Stimulated activated CD8-positive, alpha-beta memory T cell treated with anti-CD3 and anti-CD28 coated beads, Interleukin-2, amount 100 ng/mL, for 1 hour (primary cell): ENCODE measurements at places on chromosomes 1 and 21.

GRCh38 chr1:161096015-161096414 is 2.1 kb upstream of the KLHDC9 start:
- no peak for DNase-seq

DNA sequence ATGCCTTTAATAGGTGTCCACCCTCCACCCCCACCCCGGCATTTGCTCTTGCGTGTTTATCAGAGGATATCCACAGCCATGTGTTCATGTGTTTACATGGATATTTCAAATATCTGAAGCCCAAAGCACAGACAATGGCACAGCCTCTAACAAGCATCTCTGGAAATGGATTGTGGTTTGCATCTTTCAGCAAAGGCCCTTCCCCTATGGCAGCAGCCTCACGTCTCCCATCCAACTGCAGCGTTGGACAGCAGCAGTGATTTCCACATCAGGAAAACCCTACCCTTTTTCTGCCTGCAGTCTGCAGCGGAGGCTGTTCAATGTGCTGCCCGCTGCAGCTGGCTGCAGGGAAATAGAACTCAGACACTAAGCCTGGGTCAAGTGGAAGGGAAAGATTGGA is 1.6 kb downstream of the RASSF5 start:
- no peak for DNase-seq

DNA sequence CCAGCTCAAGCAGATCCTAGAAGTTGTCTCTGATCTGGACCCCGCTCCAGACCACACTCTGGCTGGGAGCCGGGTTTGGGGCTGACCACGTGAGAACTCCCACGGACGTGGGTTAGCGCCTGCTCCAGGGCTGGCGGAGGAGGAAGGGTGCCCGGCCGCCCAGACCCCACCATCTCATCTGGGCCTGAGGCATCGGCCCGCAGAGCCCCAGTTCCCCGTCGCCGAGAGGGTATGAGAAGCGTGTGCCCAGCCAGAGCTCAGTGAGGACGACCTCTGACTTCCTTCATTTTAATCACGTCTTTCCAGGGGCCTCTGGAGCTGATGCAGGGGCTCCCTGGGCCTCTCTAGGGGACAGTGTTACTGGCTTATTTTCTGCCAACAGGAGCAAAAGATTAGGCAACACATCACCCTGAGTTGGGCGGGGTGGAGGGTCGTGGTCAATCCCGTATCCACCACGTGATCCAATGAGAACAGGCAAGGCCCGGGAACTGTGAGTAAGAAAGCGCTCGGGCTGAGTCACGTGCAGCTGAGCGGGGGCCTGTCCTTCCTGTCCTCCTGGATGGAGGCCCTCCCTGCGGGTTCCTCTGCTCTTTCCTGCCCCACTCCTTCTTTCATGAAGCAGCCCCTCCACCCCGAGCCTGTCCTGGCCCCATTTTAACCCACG is 81.1 kb downstream of the SIK1 start:
- no peak for DNase-seq

DNA sequence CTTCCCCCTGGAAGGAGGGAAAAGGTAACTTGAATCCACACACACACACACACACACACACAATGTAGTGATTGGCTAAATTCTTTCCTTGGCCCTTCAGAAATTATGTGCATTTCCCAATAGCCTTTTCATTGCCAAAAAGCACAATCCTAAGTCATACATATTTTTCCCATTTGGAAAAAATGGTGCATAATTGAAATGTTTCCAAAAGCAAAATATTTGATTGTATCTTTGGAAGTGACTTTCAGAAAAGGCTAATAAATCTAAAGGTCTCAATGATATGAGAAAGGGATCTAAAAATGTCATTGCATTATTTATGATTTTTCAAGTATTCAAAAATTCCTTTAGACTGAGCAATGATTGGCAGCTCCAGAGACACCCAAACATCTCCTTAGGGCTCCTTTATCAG is 43.5 kb upstream of the NEK7 start:
- DNase-seq: no peak

DNA sequence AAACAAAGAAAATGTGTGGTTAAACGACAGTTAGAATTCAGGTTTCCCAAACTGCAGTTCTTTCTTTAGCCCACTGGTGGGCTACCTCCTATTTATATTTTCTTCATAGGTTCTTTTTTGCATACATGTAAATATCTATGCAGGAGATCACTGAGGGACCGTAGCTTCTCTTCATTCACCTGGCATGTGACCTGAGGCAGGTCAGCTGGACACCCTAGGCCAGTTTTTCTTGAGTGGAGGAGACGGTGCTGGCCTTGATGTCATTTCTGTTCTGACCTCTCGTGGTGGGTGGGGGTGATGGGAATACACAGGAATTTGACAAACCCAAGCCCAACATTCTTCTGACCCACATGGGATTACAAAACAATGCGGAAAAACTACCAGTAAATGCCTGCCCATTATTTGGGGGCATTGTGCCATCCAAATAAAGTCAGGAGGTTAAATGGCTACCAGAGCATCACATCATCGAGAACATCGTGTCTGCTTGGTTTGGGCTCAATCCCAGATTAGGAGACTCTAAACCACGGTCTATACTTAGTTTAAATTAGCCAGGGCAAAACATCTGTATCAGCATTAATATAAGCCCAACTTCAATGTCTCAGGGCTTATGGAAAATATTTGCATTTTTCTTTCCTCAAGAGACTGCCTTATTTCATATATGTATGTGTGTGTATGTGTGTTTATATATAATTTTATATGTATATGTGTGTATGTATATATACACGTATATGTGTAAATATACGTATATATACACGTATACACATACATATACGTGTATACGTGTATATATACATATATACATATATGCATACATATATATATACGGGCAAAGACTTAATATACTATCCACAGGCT is 7.4 kb upstream of the IRF2BP2 start:
- DNase-seq: no peak

- DNase-seq: peak; percentile 84
These were observed at the start of gene TMEM63A for GRCh38 chr1:225881959-225882693. TMEM63A (minus strand) TSS chr1:225882380; CDS start chr1:225877580, 4,800 bp downstream.

DNA sequence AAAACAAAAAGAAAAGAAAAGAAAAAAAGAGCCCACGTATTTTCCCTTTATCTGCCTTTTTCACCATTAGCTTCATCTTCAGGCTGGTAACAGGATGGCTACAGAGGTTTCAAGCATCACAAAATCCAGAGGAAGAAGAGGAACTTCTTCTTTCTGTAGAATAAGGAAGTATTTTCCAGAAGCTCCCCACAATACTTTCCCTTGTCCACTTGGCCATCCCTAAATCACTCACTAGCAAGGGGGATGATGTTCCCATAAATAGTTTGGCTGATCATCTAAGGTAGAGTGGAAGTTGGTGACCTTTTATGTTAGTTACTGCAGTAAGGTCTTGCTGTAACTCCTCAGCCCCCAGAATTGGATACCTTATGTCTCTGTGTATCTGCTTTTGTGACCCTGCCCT is 45.1 kb upstream of the RNF11 start:
- DNase-seq: no peak

DNA sequence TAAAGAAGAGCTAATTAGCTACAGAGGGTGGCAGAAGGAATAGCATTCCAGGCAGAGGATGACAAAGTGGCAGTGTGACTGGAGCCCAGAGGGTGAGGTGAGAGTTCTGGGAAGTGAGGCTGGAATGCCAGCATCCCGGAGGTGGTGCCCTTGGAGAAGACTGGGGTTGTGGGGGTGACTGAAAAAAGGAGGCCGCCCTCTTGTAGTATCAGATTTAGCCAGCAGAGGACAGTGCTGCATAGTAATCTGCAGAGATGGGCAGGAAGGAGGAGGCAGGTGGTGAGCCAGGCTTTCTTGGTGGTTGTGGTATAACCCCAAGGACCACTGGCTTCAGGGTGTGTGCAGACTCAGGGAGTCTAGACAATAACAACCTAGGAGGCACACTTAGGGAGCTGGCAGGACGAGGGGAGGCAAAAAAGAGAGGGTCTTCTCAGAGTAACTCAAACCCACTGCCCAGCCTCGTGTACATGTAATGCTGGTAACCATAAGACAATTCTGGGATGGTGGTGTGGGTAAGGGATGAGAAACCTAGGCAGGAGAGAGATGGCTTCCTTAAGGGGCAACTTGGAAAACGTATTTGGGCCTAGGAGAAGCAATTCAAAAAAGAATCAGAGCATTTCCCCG is 30.5 kb downstream of the MROH7 start:
- peak; percentile 28 for DNase-seq

- DNase-seq: no peak
These were observed 10.4 kb upstream of the KCNA2 start for GRCh38 chr1:110616587-110616986.

GRCh38 chr1:73821520-73821919 is 376.5 kb downstream of the LRRIQ3 start:
- no peak for DNase-seq

GRCh38 chr1:68049941-68050878 is at the start of gene DIRAS3:
DIRAS3 (minus strand) TSS chr1:68050627; CDS start chr1:68047297, 3,330 bp downstream.
- no peak for DNase-seq

- no peak for DNase-seq
These were observed 48.5 kb upstream of the SAMD13 start for GRCh38 chr1:84253036-84253435.

- no peak for DNase-seq
These were observed 28.4 kb downstream of the DISP3 start for GRCh38 chr1:11507309-11507708.

- no peak for DNase-seq
These were observed 46.9 kb downstream of the ARHGEF10L start for GRCh38 chr1:17586172-17586964.

- peak; percentile 34 for DNase-seq
These were observed 3.6 kb upstream of the ZBTB7B start for GRCh38 chr1:154998818-154999570.

- no peak for DNase-seq
These were observed at the start of gene TMEM54 for GRCh38 chr1:32900956-32901822. TMEM54 (minus strand) TSS chr1:32901389; CDS start chr1:32901238, 151 bp downstream.
